ENCODE measurements at places on chromosomes 4 and X.
A peak's percentile ranks its signal among the peaks of the same experiment; 100 is the strongest.

DNA sequence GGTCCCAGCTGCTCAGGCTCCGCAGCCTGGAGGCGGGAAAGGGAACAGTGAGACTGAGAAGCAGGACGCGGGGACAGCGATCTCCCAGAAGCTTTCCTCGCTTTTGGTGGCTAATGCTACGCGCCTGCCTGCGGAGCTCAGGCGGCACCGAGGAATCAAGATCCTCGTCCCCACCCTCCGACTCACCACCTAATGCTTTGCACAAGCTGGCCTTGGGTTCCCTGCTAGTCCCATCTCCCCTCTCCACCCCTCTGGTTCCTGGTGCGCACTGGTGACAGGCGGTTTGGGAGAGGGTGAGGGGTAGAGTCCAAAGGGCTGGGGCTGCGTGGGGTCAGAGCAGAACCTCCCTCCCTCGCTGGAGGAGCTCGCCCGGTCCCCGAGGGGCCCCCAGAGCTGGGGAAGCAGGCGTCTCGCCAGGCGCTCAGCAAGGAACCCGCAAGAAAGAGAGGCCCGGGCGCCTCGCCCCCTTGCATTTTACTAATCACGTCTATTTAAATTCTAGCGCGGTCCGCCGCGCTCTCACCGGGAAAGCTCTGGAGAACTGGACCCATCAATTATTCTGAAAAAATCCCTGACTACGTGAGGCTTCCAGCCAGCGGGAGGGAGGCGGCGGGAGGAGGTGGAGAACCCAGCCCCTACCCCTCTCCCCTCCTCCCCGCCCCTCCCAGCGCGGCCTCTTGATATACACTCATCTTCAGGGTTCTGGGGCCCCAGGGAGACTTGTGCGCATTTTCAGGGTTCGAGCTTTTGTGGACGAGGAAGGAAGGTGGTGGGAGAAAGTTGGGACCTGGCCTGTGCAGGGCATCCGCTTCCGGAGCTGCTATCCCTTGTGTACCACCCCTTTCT lies 9.1 kb downstream of the POU4F2 start:
- DNase-seq, result no peak

DNA sequence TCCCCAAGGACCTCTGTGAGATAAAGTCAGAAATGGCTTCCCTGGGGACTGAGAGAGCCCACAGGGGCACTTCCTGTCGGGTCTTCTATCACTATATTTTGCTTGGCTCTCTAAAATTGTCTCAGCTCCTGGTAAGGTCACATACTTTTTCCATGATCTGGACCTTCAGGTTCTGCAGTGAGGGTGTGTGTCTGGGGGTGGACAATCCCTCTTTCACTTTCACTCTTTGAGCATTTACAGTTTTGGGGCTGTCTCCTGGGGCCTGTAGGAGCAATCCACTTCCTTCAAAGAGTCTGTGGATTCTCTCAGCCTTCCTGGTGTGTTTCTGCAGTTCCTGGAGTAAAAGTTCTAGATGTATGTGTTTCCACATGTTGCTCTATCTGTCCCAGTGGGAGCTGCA lies 335.7 kb downstream of the FSTL5 start:
- DNase-seq, result peak; percentile 13

DNA sequence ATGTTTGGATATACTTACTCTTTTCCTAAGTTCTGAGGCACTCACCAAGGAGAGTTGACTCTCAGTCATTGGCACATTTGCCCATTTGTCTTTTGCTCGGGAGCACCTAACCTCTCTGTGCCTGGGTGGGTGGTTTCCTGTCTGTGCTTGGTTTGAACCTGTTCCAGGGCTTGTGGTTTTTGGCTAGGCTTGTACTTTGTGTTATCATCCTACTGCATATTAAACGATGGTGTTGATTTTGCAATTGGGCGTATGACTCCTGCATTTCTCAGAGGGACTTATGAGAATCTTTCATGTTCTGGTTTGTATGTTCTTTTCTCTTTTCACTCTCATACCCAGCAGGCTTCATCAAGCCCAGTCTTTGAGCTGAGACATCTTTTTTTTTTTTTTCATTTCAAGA lies 161.7 kb downstream of the BTC start:
- DNase-seq, result peak; percentile 98

DNA sequence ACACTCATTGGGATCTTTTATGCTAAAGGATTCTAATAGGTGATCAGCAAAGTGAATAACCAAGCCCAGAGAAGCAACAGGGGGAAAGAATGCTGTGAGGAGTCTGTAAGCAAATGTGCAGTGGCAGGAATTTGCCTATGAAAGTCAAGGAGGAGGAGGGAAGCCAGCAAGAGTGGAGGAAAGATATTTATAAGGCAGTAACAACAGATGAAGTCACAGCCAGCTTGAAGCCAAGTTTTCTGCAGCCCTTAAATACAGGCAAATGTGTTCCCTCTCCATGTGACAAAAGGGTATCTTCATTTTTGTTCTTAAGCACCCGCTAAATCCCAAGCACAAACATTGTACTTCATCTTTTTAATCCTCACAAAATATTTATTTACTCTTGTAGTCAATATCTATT lies 275.0 kb upstream of the CLNK start:
- no peak for DNase-seq

DNA sequence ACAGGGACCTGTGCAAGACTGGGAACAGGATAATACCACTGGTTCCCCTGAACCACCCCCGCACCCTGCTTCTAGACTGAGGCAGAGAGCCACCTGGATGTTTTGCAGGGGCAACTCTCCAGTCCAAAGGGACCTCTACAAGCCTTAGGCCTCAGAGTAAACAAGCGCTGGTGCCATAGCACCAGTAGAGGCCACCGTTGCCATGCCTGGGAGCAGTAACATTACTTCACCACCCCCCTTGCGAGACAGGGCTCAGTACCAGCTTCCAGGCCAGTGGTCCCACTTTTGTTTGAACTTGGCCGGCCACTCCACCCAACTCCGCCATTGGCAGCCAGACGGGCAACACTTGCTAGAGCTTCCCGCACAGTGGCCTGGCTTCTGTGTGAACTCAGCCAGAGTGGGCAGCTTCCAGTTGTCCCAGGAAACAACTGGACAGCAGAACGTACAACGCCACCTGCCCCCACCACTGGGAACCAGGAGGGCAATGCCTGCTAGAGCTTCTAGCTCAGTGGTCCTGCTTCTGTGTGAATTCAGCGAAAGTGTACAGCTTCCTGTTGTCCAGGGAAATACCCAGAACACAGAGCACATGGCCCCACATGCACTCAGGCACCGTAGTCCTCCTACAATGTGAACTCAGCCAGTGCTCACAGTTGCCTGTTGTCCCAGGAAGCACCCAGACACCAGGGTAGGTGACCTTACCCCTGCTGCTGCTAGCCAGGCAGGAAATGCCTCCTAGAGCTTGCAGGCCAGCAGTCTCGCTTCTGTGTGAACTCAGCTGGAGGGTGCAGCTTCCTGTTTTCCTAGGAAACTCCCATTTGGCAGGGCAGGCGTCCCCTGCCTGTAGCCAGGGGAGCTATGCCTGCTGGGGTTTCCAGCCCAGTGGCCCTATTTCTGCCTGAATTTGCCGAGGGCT lies 39.9 kb upstream of the PCDH19 start:
- no peak for DNase-seq

- no peak for DNase-seq
Measured at GRCh38 chr4:74669702-74670101, 124.6 kb downstream of the BTC start.

DNA sequence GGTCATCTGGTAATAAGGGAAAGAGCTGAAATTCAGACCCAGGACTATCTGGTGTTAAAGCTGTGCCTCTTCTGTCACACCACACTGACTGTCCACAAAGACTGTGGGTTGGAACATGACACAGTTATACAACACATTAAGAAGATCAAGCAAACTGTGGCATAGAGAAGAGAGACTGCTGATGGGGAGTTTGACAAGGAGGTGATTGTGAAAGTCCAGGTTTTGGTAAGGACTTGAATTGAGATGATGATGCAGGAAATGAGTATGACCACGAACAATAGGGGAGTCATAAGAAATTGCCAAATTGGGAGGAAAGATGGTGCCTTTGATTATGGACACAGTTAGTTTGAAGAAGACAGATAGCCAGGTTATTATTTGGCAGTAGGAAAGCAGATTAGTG lies 163.4 kb downstream of the PDGFRA start:
- DNase-seq, result no peak

DNA sequence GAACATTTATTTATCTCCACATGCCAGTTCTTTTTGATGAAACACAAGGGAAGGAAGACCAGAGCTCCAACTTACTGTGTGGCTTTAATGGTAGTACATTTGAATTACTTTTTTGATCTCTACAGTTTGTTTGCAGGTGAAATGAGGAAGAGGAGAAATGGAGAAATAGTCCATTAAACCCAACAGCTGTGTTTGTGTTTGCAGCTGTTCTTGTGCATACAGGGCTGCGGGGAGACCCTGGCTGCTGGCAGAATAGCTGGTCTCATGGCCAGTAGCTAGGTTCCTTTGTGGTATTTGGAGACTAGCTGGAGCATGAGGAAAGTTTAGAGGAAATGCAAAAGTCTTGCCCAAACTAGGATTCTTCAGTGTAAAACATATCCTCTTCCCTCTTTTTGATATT lies 374.8 kb downstream of the GPAT3 start:
- no peak for DNase-seq

DNA sequence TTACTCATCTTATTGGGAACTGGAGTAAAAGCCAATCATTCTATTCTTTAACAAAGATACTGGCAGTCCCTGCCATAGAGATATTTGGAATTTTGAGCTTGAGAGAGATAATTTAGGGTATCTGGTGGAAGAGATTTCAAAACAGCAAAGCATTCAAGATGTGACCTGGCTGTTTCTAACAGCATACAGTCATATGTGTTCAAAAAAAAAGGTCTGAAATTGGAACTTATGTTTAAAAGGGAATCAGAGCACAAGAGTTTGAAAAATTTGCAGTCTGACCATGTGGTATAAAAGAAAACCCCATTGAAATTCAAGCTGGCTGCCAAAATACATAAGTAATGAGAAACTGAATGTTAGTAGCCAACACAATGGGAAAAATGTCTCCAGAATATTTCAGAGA lies 42.2 kb downstream of the UGT2B10 start:
- no peak for DNase-seq

All from fibroblast of lung (primary cell).